ENCODE measurements at places on chromosomes 4 and X. TPM values are rescaled to one million over a fixed set of nuclear protein-coding genes. Genes with fewer than 3 reads are reported as not detected.

The GAB3 gene
- total RNA-seq: 0.33 TPM

The ELF4 gene
- total RNA-seq: 11.9 TPM

The AR gene
- total RNA-seq: 7.6 TPM

The NXF2 gene
- total RNA-seq: 0.15 TPM

The VSIG1 gene
- 0.02 TPM for total RNA-seq

The ANXA10 gene
- total RNA-seq: 1.7 TPM

The SPATA4 gene
- not detected for total RNA-seq

The UGT2B17 gene
- total RNA-seq: not detected

The DMD gene
- 13.3 TPM for total RNA-seq

The MFAP3L gene
- 4.3 TPM for total RNA-seq

The MAP9 gene
- 9.9 TPM for total RNA-seq

The MTNR1A gene
- total RNA-seq: not detected

The SHROOM4 gene
- total RNA-seq: 0.08 TPM

The NSG1 gene
- total RNA-seq: 8.9 TPM

The TLR1 gene
- 4.2 TPM for total RNA-seq

The TRIM2 gene
- total RNA-seq: 16.5 TPM

The PAGE2 gene
- not detected for total RNA-seq

The PDZD4 gene
- total RNA-seq: 4.0 TPM

The LONRF3 gene
- total RNA-seq: 1.8 TPM

The GLOD5 gene
- total RNA-seq: not detected

The C4orf51 gene
- not detected for total RNA-seq

The COX18 gene
- 38.0 TPM for total RNA-seq

The SRPX gene
- total RNA-seq: 72.3 TPM

The LEF1 gene
- total RNA-seq: 33.0 TPM

The TCEAL9 gene
- 116 TPM for total RNA-seq

The EDA2R gene
- 3.9 TPM for total RNA-seq

The DCAF12L2 gene
- not detected for total RNA-seq

The RHOXF2 gene
- not detected for total RNA-seq
